ENCODE measurements at places on chromosomes 5 and 9.

DNA sequence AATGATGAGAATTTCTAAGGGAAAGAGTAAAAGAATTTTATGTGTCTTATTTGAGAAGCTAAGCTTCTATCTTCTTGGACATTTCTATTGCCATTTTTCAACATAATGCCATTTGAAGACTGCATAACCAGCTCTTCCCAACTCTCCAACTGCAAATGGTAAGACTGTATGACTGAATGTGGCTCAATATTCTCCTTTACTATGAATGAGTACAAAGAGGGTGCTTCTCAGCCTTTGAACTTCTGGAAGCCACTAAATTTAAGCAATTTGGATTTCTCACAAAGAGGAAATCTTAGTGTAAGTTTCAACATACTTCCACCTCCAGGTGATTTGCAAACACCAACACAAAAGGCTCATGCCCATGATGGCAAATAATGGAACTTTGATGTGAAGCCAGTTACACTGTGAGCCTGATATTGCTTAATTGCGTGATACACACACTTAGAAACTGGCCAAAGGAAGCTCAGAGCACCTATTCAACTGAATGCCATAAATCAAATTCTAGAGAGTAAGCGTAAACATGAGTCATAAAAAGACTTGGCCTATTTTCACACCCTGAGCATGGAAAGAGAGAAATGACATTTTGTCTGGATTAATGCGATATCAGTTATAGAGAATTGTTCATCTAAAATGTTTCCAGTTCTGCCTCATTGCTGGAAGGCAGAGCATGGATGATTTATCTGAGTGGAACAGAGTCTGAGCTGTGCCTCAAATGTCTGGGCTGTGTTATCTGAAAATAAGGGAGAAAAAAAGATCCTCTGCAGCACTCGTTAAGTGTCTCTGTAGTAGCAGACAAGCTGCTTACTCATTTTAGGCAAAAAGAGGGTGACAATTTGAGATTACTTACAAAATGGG is 145.3 kb downstream of the PLK2 start:
- no peak for DNase-seq

GRCh38 chr5:79536193-79536906 is 22.4 kb upstream of the HOMER1 start:
- no peak for DNase-seq

DNA sequence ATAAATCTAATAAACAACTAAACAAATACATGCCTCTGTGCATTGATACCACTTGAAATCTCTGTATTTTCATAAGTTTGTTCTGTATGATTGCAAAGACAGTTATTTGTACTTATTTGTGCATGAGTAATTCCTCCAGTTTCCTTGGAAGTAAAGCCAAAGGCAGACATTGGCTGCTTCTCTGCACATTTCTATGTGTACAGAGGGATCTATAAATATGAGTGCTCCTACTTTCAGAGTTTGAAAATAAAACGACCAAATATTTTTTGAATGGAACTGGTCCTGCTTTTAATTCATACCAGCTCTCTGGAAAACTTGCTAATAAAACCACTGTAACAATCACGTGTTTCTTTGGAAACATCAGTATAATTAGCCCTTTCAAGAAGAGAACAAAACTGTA is 306.5 kb downstream of the MAN2A1 start:
- DNase-seq = no peak

GRCh38 chr5:176447591-176447977 is 601 bp upstream of the FAF2 start:
- no peak for DNase-seq
